Stimulated activated CD4-positive, alpha-beta T cell treated with anti-CD3 and anti-CD28 coated beads, TNF-alpha, amount 100 ng/mL, for 1 hour (primary cell): ENCODE measurements at places on chromosomes 7 and 10.

- DNase-seq, result no peak
Observed at GRCh38 chr10:34299105-34299611, 515.9 kb downstream of the PARD3 start.

- no peak for DNase-seq
Observed at GRCh38 chr10:14114791-14115190, 215.9 kb downstream of the FRMD4A start.

DNA sequence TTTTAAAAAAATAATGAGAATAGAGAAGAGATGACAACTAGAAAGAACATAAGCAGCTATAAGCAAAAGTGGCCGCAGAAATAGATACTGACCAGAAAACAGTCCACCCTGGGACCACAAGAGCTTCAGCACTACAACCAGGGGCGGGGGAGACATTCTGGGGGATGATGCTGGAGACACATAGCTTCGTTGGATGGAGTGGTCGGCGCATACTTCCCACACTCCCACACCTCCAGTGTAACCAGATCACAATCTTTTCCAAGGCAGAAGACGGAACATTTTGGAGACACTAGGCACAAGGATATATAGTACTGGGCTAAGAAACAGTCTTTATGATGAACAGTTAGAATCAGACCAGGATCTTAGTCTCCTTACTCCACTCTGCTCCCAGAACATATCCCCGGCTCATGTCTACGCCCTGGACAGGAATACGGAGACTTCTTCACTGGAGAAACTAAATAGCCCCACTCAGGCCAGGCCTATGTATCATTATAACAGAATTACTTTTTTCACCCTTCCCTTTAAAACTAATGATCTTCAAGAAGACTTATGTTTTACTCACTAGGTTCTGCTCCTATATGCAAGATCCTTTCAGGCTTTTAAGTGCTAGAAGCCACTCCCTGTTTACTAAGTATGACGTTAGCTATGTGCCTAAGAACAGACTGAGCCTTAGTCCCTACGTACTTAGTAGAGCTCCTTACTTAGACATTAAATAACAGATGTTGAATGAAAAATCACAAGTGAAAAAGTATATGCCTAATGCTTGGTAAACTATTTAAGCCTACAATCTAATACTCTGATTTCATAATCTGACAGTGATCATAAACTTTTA is 169.6 kb downstream of the SRPK2 start:
- DNase-seq, result no peak

GRCh38 chr10:74863551-74863950 is 37.2 kb downstream of the KAT6B start:
- no peak for DNase-seq

DNA sequence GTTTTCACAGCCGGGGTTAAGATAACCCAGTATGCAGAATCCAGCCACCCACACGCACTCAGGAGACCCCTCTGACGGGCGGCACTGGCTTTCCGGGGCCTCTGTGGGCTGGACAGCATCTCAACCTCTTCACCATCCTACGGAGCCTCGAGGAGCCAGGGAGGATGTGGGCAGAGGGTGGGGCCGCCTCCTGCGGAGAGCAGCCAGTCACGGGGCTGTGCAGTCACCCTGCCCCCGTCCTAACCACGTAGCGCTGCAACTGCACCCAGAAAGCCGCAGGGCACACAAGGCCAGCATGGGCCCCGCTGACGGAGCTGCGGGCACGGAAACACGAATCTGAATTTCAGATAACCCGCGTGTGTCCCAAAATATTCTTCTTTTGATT is 270.3 kb downstream of the ELFN1 start:
- peak; percentile 82 for DNase-seq

DNA sequence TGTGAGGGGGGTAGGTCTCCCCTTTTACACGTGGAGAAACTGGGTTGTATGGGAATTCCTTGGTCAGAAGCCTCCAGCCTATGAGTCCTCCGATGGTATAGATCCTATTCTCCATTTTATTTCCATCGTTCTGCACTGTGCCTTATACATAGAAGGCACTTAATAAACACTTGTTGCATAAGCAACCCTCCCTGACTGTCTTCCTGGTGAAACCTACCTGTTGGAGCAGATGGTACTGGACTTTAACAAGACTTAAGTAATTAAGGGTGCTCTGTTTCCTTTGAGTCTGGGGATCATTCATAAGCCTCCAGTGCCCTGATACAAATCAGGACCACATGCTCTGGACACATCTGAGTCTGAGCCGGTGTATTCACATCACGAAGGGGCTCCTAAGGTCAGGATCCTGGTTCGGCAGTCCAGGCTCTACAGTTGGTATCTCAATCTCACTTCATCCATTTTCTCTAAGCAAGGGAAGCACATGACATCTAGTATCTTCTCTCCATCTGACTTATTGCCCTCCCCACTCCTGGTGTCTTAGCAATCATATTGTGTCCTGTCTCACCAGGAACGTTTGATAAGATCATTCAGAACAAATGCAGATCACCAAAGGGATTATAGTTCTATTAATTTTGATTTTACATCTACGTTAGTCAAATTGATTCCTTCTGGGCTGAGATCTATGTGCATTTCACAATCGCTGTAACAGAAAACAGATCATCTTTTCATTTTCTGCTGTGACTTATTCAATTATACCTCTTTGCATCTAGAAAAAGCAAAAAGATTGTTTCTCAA is 22.8 kb upstream of the EZH2 start:
- no peak for DNase-seq

GRCh38 chr7:91634485-91635177 is 245.9 kb downstream of the MTERF1 start:
- DNase-seq, result no peak

DNA sequence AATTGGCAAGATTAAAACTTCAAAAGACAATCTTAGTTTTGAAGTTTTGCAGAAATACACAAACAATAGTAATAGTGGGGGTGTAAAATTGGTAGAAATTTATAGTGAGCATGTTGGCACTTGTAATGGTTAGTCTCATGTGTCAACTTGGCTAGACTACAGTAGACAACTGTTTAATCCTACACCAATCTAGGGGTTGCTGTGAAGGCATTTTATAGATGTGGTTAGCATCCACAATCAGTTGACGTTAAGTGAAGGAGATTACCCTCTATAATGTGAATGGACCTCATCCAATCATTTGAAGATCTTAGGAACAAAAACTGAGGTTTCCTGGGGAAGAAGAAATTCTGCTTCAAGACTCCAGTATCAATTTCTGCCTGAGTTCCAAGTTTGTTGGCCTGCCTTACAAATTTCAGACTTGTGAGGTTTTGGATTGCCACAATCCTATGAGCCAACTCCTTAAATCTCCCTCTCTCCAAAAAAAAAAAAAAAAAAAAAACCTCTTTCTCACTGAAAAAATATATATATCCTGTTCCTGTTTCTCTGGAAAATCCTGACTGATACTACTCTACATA is 531.6 kb upstream of the IGFBP3 start:
- DNase-seq, result no peak

- DNase-seq, result no peak
Observed at GRCh38 chr7:149870701-149871483, 2.9 kb upstream of the ATP6V0E2 start.

- no peak for DNase-seq
Observed at GRCh38 chr7:150874401-150875198, 22.3 kb downstream of the AOC1 start.

DNA sequence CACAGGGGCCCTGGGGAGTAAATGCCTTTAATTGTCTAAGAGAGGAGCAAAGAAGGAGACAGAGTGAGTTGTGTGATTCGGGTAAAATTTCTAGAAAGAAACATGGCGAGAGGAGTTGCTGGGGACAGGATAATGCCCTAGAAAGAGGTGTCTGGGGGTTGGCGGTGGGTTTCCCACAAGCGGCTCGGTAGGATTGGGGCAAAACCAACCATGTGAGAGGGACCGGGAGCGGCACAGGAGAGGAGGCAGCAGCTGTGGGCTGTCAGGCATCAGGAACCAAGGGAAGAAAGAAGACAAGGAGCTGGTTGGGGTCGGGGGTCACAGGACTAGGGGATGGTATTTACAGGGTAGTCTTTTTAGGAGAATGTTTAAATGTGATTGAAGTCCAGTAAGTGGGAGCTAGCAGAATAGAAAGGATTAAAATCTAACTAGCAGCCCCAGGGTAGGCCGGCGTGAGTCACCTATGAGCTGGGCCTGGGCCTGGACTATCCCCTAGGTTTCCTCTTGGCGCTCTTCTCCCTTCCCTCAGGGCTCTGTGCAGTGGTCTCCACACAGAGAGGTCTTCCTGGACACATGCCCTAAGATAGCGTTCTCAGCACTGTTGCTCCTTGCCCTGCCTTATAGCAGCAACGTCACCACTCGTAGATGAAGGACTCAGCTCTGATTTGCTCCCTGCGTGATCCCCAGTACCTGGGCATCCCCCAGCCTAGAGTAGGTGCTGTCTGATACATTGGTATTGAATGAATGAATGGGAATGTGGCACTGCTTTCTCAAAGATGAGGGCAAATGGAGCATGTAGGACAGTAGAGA is 32.6 kb downstream of the IKZF1 start:
- no peak for DNase-seq

DNA sequence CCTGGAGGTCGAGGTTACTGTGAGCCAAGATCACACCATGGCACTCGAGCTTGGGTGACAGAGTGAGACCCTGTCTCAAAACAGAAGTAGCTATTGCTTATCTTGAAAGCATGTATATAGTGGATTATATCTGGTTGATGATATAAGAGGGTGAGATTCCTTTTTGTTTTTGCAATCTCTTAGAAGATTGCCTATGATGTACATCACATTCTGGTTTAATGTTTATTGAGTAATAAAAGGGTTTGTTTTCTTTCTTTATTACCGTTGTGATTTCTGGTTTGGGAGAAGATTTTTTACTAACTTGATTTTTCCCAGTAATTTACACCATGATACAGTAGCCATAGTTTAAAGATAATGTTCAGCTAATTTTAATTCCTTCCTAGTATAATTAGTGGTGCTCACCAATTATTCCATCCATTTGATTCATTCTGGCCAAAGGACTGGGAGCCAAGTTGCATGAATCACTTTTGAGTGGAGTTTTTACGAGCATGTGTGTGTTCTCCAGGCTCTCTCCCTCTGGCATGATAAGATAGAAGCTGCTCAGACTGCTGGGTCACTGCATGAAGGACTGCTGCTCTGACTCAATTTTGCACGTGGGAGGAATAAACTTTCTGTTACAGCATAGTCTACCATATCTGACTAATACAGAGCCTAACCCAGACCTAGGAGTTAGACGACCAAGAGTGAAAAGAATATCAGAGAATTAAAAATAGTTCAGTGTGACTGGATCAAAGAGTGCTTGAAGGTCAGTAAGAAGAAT is 13.5 kb upstream of the TSPAN13 start:
- no peak for DNase-seq

DNA sequence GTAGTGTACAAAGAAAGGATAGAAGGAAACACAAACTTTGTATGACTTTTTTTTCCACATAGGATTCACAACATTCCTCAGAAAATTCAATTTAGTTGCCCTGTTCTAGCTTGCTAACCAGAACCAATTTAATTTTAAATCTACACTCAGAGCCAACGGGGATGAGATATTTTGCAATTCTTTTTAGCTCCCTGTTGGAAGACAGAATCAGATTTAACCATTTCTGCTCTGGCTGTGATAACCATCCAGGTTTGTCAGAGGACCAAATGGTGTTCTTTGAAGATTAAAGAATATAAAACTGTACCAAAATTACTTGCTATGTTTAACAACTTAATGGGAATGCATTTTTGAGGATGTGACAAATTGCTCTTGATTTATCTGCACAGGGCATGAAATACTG is 319.7 kb downstream of the HPSE2 start:
- DNase-seq, result no peak

DNA sequence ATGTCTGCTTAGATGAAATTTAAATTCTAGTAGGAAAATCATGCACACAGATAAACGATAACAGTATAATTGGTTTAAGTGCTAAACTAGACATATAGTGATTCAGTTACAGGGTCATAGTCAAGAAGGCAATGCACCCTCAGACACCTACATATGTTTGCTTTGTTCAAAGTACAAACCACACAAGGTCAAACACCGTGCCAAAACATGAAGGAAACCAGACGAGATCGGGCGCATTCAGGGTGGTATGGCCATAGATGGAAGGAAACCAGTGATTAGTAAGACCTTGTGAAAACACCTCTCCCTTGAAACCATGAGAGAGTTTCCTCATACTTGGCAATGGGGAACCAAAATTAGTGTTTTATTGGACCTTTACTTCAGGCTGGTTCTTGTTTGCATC is 906.9 kb downstream of the PCDH15 start:
- DNase-seq, result no peak

DNA sequence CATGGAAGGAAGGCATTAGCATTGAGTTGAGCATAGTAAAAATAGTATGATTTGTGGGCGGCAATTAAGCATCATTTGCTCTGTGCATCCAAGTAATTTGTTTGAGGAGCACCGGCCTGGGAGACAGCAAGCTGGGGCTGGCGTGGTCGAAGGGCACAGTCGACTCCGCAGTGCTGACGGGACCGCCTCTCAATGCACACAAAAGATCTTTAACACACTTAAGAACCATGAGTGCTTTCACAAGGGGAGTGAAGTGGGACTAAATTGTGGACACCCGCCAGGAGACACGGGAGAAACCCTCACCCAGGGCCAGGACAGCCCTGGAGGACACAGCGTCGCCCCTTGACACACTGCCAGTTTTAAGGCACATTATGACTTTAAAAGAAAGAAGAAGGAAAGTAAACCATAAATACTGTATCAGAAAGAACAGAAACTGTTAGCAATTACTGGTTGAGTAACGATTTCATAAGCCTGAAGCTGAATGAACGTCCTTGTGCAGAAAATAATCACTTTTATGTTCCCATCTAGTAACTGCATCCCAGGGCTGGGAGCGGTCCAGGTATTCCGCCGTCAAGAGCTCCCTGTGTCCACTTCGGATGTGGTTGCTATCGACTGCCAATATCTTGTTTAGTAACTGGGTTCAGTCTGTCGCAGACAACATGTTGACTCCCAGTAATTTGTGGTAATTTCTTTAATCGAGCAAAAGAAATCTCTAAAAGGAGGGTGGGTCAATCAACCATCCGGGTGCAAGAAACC is 102.1 kb downstream of the EBF3 start:
- no peak for DNase-seq

DNA sequence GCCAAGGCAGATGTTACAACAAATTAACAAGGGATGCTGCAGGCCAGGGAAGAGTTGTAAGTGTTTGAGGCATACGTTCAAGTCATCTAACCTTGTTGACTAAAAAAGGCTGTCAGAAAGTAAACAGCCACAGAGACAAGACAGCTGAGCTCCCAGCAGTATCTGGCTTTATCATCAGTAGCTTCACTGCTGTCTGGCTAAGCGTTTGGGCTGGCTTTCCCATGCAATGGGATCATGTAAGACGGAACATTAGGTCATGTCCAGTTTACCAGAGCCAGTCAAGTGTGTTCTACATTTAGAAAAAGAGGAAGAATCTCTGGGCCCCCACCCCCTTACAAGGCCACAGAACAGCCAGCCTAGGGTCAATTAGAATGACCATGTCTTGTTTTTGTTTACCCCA is 51.3 kb upstream of the GSAP start:
- DNase-seq, result no peak

GRCh38 chr7:281637-282036 is 8.3 kb upstream of the FOXL3 start:
- no peak for DNase-seq

- DNase-seq, result no peak
Observed at GRCh38 chr7:95322396-95322795, 1.9 kb downstream of the PON1 start.

GRCh38 chr10:42680267-42680666 is 41.9 kb upstream of the ZNF33B start:
- DNase-seq, result no peak

- DNase-seq, result no peak
Observed at GRCh38 chr10:15211464-15211979, 43.0 kb upstream of the NMT2 start.
